Daoy (cell line): ENCODE measurements at places on chromosomes 7 and 10.

DNA sequence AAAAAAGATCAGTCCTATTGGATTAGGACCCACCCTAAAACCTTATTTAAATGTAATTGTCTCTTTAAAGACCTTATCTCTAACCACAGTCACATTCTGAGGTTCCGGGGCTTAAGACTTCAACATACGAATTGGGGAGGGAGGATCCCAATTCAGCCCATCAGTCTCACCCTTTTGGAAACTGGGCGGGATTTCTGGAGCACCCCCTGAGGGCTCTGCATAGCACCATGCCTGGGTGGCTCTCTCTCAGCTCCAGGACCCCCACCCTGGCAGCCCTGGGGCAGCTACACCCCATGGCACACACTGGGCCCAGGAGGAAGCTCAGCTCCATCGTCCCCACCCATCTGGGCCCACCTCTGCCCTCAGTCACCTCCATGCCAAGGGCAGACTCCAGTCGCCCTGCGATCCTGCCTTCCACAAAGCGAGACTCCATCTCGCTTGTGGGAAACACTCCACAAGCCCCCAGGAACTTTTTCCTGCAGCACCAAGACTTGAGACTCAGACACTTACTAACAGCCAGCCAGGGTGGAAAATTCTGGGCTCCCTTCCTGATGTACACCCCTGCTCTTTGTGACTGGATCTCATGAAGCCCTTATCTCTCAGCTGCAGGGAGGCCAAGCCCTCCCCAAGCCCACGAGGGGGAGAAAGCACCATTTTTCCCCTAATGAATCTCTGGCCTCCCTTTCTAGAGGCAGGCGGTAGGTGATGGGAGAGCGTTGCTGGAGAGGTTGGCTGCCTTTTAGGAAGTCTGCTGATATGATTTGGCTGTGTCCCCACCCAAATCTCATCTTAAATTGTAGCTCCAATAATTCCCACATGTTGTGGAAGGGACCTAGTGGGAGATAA, 90.8 kb upstream of the KDM7A start:
- no peak for DNase-seq

DNA sequence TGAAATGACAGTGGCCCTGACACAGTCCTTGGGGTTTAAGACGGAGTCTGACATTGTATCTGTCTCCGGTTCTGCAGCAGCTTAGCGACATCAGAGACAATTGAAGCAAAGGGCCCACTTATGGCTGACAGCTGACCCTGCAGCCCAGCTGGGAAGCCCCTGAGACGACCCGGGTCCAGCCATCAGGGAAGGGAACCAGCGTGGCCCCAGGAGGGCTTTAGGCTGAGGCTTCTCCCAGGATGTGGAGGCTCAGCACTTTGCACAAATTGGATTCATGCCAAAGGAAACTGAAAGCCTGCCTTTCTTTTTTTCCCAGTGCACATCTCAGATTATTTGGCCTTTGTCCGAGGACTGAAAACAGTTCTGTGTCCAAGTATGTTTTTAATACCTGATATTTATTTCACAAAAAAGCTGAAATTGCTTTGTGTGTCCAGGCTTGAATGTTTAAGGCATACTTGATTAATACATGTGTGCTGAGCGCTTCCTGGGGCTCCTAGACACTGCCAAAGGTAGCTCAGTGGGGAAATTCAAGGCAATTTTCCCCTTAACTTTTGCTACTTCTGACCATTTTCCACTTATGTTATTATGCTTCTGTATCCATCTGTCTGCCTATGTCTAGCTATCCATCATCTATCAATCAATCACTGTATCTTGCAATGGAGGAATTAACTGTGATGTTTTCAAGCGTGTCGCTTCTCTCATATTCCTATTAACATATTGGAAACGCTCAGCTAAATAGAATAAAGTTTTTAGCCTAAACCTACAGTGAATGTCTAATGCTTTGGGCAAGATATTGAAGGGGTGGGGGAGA, 34.8 kb downstream of the KLF6 start:
- DNase-seq: no peak

DNA sequence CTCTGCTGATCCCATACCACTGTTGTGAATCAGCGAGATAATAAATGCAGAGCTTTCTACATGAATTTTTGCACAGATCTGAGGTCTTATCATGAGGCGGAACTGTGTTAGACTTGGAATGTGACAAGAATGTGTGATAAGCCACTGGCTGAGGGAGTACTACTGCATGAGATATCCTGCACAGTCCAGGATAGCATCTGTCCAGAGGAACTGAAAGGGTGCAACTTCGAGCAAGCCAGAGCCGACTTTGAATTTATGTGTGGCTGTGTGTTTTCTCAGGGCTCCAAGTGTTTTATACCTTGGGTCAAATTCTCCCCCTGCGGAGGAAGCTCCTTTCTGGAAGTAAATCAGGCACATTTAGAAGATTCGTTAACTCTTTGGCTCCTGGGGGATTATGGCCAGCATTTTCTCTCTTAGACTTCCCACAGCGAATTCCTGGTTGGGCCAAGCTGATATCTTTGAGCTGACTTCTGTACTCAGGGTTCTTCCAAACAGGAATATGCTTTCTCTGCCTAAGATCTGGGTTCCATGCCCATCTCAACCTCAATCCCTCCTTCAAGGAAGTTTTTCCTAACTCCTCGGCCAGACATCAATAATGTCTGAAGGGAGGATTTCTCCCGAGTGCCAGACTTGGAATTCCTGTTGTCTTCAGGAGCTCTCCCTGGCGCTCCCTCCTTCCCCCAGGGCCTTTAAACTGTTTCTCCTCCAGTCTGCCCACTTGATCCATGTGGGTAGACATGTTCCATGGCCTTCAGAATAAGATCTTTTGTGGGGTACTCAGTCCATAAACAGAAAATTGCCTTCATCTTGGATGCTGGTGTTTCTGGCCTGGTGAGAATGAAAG, 2.5 kb upstream of the MEST start:
- DNase-seq: peak; percentile 91

DNA sequence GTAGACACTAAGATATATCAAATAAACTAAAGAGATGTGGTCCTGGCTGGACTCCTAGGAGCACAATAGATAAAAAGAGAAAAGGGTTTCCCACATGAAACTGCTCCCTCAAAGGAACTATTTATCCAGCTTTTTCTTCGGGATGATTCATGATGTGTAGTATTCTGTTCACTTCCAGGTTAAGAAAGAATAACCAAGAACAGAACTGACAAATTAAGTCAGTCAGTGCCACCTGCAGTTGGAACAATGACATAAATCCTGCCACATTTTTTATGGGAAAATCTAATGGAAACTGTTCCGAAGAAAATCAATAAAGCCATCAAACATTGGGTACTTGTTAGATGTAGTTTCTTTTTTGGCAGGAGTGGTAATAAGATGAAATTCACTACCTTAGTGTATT, 87.1 kb downstream of the POLR1F start:
- peak; percentile 36 for DNase-seq

DNA sequence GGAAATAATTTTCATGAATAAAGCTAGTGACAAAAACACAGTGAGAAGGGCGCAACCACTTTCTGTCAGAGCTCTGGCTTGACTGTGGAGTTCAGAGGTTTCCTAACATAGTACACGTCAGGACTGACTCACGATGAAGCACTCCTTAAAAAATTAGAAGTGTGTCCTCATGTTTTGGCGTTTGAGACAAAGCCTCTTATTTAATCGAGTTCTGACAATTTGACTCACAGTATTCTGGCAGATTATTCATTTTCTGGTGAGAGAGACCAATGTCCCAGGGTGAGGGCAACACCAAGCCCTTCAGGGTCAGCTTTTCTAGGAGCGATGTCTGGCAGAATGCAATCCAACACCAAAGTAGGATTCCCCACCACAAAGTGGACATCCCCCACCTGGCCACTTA, 108.7 kb downstream of the DIP2C start:
- DNase-seq: peak; percentile 46

DNA sequence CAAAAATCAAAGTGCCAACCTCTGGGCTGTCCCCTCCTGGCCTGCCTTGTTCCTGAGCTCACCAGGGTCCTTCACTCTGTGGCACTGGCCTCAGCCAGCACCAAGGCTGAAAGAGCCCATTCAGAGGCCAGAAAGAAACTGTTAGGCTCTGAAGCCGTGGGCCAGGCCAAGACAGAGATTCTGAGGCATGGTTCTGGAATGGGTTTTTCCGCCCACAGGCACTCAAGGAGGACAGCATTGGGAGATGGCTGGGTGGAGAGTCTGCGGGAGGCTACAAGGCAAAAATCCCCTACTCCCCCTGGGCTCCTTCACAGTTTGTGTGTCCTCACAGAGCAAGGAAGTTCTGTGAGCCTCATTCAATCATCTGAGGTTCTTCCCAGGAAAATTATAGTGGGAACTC, 31.7 kb downstream of the GRIFIN start:
- peak; percentile 78 for DNase-seq

- DNase-seq: no peak
These were observed 268.0 kb downstream of the HTR7 start for GRCh38 chr10:90589825-90590224.

- DNase-seq: no peak
These were observed 162.0 kb upstream of the MAGI2 start for GRCh38 chr7:79615466-79615865.
